ENCODE measurements at places on chromosomes 7 and 10. TPM values are rescaled to one million over a fixed set of nuclear protein-coding genes. Genes with fewer than 3 reads are reported as not detected.

The HMX3 gene
- not detected for total RNA-seq

The STEAP4 gene
- total RNA-seq: not detected

The GRB10 gene
- total RNA-seq: 13.9 TPM

The TMEM176A gene
- not detected for total RNA-seq

The SDK1 gene
- total RNA-seq: 0.03 TPM

The SFTPA1 gene
- not detected for total RNA-seq

GRCh38 chr10:17736223-17736622 is 15.8 kb upstream of the TMEM236 start:
- no peak overlapping the region for H3K27ac ChIP-seq
- peaks cover 2% of the 10 kb centered on the region for H3K4me1 ChIP-seq
- no peaks in the 10 kb centered on the region for H3K27me3 ChIP-seq
- H3K36me3 ChIP-seq: no peaks in the 10 kb centered on the region

DNA sequence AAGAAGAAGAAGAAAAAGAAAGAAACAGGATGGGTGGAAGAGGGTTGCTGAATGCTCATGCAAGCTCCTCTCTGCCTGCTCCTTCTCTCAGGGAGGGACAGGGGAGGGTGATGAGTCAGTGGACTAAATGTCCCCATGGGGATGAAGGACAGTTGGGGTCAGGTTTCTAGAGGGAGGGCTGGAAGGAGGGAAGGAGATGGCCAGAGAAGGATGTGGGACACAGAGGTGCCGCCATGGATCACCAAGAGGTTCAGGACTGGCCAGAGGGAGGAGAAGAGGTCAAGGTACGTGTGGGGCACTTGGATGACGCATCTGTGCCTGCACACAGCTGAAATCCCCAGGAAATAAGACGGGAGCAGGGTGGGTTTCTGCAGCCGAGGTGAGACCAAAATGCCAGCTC is 88.9 kb upstream of the GTF2I start:
- peaks cover 33% of the 10 kb centered on the region for H3K4me1 ChIP-seq
- no peak overlapping the region for H3K4me3 ChIP-seq
- H3K27ac ChIP-seq: no peak overlapping the region
- no peak for DNase-seq
- no peaks in the 10 kb centered on the region for H3K36me3 ChIP-seq
- no peaks in the 10 kb centered on the region for H3K27me3 ChIP-seq

DNA sequence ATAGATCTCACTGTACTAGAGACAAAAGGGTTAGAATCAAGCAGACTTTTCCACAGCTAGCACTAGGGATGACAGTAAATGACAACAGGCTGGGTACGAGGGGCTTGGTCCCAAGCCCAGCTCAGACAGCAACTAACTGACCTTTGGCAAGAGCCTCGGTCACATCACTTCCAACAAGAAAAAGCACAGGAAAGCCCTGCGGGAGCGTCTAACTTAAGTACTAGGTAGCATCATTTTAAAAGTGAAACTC is 22.8 kb downstream of the CALML3 start:
- no peaks in the 10 kb centered on the region for H3K36me3 ChIP-seq
- H3K27ac ChIP-seq: no peak overlapping the region
- no peak overlapping the region for H3K4me3 ChIP-seq
- peaks cover 14% of the 10 kb centered on the region for H3K27me3 ChIP-seq
- peaks cover 26% of the 10 kb centered on the region for H3K4me1 ChIP-seq

GRCh38 chr7:138538518-138538917 is 78.5 kb downstream of the TRIM24 start:
- H3K27me3 ChIP-seq: no peaks in the 10 kb centered on the region
- H3K27ac ChIP-seq: no peak overlapping the region
- no peak overlapping the region for H3K4me3 ChIP-seq

- no peaks in the 10 kb centered on the region for H3K27me3 ChIP-seq
- H3K4me1 ChIP-seq: no peaks in the 10 kb centered on the region
- H3K27ac ChIP-seq: no peak overlapping the region
- DNase-seq: no peak
- H3K4me3 ChIP-seq: no peak overlapping the region
Observed at GRCh38 chr7:13028825-13029099, 341.3 kb downstream of the ARL4A start.

DNA sequence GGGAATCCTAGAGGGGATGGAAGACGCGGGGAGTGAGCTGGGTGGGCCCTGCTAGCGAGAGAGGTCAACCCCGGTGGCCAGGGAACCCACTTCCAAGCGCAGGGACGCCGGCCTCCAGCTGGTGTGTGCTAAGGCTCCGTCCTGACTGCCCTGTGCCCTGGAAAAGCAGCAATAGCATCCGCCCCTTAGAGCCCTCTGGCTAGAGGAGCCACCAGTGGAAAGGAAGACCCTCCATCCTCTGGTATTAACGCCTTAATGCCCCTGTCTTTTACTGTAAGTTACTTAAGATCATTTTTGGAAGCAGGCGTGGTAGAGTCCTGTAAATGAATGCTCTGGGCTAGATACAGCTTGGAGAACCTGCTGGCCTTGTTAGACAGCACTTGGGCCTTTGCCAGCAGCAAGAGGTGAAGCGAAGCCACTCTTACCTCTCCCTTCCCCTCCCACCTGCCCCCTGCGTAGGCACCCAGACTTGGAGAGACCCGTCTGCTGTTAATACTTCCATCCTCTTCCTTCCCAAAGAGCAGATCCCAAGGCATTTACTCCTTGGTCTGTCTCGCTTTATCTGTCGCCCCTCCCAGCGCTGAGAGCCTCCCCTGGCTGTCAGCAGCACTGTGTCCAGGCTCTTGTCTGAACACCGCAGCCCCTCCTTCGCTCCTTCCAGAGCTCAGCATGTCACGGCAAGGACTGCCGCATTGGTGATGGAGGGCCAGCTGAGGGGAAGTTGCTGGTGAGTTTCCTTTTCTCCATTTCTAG is 4.6 kb downstream of the REPIN1 start:
- H3K27ac ChIP-seq: no peak overlapping the region
- H3K4me3 ChIP-seq: no peak overlapping the region
- no peak for DNase-seq
- H3K36me3 ChIP-seq: peaks cover 16% of the 10 kb centered on the region
- H3K27me3 ChIP-seq: no peaks in the 10 kb centered on the region

GRCh38 chr10:75244487-75245353 is 9.0 kb upstream of the COMTD1 start:
- no peak overlapping the region for H3K4me3 ChIP-seq
- H3K27me3 ChIP-seq: peaks cover 2% of the 10 kb centered on the region

GRCh38 chr10:61892961-61893360 is 8.5 kb upstream of the ARID5B start:
- peaks cover 18% of the 10 kb centered on the region for H3K4me1 ChIP-seq
- no peak for DNase-seq
- H3K36me3 ChIP-seq: no peaks in the 10 kb centered on the region
- H3K4me3 ChIP-seq: no peak overlapping the region

- H3K4me1 ChIP-seq: no peaks in the 10 kb centered on the region
- H3K27ac ChIP-seq: no peak overlapping the region
Observed at GRCh38 chr10:76540331-76540730, 1097.3 kb downstream of the KCNMA1 start.

GRCh38 chr7:155705623-155706360 is 61.3 kb downstream of the RBM33 start:
- H3K27ac ChIP-seq: no peak overlapping the region
- H3K4me3 ChIP-seq: no peak overlapping the region
- H3K27me3 ChIP-seq: no peaks in the 10 kb centered on the region
- no peak for DNase-seq

DNA sequence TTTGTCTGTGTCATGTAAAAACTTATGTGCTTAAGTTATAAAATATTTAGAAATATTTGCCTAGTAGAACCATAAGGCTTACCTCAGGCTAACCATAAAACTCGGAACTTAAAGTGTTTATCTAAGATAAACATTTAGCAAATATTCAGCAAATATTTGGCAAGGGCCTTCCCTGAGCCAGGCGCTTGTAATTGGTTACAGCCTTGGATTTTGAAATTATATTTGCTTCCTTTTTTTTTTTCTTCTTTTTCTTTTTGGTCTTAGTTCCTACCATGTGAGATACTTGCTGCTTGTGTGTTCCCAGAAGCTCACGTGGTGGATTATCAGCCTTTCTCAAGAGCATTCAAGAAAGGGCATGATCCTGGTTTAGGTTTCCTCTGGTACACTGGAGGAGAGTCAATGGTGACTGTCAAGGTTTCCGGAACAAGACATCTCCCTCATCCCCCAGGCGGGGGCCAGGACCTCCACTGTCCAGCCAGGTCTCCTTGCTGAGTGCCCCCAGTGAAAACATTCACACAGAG is 5.2 kb upstream of the BRI3 start:
- H3K27me3 ChIP-seq: no peaks in the 10 kb centered on the region
- no peak overlapping the region for H3K27ac ChIP-seq
- H3K4me3 ChIP-seq: no peak overlapping the region
- peaks cover 4% of the 10 kb centered on the region for H3K4me1 ChIP-seq
- H3K36me3 ChIP-seq: no peaks in the 10 kb centered on the region

DNA sequence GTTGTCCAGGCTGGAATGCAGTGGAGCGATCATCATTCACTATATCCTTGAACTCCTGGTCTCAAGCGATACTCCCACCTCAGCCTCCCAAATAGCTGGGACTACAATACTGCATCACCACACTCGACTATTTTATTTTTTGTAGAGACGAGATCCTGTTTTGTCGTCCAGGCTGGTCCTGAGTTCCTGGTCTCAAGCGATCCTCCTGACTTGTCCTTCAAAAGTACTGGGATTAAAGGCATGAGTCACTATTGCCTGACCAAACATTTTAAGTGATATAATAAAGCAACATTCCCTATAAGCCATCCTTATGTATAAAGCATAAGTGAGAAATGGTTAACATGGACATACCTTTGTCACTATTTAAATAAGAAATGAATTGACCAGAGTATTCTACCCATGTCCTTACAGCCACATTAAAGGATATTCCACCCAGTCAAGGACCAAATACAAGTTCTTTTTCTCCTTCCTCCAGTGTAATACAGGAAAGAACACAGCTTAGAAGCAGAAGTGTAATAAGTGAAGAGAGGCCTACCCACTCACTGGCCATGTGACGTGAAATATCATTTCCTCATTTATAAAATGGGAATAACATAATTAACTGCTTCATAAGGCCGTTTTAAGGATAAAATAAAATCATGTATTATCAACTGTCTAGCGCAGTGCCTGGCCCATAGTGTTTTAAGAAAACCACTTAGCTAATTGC is 82.0 kb downstream of the DOCK4 start:
- no peaks in the 10 kb centered on the region for H3K27me3 ChIP-seq
- no peaks in the 10 kb centered on the region for H3K4me1 ChIP-seq
- H3K36me3 ChIP-seq: no peaks in the 10 kb centered on the region
- H3K4me3 ChIP-seq: no peak overlapping the region

DNA sequence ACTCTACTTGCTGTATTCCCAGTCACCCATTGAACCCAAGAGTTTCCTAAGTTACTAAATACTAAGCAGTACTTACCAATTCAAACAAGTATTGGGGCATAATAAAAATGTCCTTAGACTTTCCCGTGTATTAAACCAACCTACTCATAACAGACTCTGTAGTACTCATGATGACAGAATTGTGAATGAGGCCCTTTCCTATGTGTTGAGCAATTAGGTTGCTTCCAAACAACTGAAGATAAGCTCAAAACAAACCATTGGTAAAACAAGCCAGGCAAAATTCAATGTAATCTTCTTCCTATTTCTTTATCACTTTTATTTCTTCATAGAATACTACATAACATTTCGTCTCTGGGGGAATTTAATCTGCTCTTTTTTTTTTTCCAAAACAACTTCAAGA is 106.5 kb upstream of the ANK3 start:
- no peaks in the 10 kb centered on the region for H3K27me3 ChIP-seq
- no peaks in the 10 kb centered on the region for H3K4me1 ChIP-seq
- H3K36me3 ChIP-seq: no peaks in the 10 kb centered on the region
- no peak overlapping the region for H3K27ac ChIP-seq
- H3K4me3 ChIP-seq: no peak overlapping the region

DNA sequence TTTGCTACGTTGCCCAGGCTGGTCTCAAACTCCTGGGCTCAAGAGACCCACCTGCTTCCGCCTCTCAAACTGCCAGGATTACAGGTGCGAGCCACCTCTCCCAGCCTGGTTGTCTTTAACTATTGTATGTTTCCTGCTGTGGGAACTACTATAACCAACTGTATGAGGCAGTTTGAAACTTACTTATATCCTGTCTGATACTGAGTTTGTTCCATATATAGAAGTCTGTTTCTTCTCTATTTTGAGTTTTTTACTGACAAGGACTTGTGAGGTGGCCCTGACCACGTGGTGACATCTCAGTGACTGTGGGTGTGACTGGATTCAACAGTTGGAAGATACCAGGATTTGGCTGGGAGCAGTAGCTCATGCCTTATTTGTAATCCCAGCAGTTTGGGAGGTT is 14.2 kb downstream of the FBH1 start:
- DNase-seq: no peak
- H3K4me1 ChIP-seq: peaks cover 25% of the 10 kb centered on the region
- no peaks in the 10 kb centered on the region for H3K27me3 ChIP-seq
- H3K4me3 ChIP-seq: no peak overlapping the region

- no peak overlapping the region for H3K27ac ChIP-seq
- H3K4me3 ChIP-seq: no peak overlapping the region
- H3K36me3 ChIP-seq: peaks cover 2% of the 10 kb centered on the region
- no peak for DNase-seq
- peaks cover 10% of the 10 kb centered on the region for H3K27me3 ChIP-seq
- no peaks in the 10 kb centered on the region for H3K4me1 ChIP-seq
Observed at GRCh38 chr10:95600158-95600557, 39.0 kb upstream of the SORBS1 start.

DNA sequence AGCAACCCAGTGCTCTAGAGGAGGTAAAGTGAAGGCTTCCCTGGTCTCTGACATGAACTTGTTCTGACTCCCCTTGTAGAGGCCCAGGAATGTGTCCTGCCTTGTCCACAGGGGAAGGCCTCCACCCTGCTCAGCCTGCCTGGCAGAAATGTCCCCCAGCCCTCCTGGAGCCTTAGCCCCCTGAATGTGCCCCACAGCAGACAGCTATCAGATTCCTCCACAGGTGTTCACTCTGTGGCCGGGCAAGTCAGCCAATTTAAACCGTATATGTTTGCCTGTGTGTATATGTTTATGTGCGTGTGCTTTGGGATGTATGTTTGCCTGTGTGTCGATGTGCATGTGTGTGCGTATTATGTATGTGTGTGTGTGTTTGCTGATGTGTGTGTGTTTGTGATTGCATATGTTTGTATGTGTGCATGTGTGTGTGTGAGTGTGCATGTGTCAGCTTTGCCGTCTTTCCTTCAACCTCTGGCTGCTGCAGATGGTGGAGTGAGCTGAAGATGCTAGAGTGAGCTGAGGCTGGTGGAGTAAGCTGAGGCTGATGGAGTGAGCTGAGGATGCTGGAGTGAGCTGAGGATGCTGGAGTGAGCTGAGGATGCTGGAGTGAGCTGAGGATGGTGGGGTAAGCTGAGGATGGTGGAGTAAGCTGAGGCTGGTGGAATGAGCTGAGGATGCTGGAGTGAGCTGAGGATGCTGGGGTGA is 68.9 kb upstream of the ANTXRL start:
- no peaks in the 10 kb centered on the region for H3K27me3 ChIP-seq
- H3K4me3 ChIP-seq: no peak overlapping the region
- peaks cover 9% of the 10 kb centered on the region for H3K36me3 ChIP-seq
- no peak for DNase-seq
- H3K4me1 ChIP-seq: peaks cover 21% of the 10 kb centered on the region

Measured in activated CD4-positive, alpha-beta memory T cell treated with anti-CD3 and anti-CD28 coated beads, Interleukin-2, amount 10 ng/mL, durations not matched to agents 7 days and 5 days (primary cell).